ENCODE measurements at places on chromosomes 2 and 18.

DNA sequence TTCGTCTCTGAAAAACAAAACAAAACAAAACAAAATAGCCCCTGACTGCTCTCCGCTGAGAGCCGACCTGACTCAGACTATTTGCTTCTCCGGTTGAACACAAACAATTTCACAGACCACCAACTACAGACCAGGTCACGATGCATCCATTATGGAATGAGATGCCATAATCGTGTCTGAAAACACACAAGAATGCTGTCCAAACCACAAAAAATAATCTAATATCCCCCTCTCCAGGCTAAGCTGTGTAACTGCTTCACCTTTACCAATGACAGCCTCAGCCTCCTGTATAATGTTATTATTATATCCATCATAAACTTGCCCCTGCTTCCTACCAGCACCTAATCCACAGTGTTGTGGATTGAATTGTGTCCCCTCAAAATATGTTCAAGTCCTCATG is 114.7 kb downstream of the DNAH6 start:
- no peak for DNase-seq

DNA sequence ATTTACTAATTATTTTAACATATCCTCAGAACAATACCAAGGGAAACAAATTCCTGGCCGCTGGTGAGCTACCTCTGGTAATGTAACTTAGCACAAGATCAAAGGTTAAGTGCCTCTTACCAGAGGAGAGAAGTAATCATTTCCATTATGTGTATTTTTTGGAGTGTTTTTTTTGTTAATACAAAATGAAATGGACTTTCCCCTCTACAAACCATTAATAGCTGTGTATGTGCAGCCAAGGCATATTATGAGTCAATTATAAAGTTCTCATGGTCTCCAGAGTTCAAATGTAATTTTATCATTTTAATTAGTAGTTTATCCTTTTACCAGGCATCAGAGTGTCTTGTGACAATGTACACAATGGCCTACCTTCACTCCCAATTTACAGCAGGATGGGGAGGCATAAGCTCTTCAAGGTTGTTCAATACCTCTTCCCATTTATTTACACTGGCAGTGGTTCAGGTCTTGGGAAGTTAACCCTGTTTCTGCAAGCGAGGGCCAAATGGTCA is 242.2 kb downstream of the TGIF1 start:
- DNase-seq, result no peak

DNA sequence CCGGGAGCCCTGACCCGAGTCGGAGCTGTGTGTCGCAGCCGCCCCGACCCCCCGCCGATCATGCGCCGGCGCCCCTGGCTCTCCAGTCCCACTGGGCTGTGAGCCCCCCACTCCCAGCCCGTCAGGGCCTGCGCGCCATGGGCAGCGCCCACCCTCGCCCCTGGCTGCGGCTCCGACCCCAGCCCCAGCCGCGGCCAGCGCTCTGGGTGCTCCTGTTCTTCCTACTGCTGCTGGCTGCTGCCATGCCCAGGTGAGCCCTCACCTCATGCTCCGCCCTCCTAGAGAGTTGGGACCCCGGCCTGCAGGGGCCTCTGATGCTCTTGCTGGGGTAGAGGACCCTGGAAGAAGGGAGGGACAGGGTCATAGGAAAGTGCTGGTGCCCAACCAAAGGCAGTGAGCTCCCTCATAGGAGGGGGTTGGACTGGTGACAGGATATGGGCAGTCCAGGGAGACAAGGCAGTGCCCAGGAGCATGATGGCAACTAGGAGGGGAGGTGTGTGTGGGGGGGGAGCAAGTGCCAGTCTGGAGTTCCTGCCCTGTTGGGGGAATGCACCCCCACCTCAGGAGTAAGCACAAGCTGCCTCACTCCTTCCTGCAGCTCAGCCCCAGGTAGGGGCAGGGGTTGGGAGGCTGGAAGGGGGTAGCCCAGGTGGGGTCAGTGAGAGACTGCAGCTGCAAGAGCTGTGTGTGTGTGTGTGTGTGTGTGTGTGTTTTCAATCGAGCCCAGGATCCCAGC is 375 bp downstream of the WNT10A start:
- no peak for DNase-seq

GRCh38 chr2:39584283-39584965 is 81.3 kb upstream of the TMEM178A start:
- no peak for DNase-seq

DNA sequence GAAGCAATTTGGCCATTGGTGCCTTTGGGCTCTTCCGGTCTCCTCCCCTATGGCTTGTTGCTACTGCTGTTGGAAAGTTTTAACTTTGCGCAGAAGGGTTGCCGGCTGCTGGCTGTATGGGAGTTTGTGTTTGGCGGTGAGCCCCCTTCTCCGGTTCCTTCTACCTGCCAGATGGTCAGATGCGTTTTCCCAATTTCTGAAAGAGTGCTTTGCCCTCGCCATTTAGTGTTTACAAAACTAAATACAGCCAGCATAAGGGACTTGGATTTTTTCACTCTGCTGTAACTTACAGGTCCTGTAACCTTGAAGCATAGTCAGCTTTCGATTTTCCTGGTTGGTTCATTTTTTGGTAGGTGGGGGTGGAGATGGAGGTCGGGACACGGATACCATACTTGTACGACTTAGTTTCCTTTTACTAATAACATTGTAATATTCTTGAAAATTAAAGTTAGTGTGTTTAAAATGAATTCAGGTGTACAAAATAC is 604 bp downstream of the COQ10B start:
- no peak for DNase-seq

- no peak for DNase-seq
Observed at GRCh38 chr18:61323951-61324350, 9.3 kb upstream of the CDH20 start.

- DNase-seq, result no peak
Observed at GRCh38 chr2:121263996-121264715, 20.8 kb downstream of the TFCP2L1 start.

DNA sequence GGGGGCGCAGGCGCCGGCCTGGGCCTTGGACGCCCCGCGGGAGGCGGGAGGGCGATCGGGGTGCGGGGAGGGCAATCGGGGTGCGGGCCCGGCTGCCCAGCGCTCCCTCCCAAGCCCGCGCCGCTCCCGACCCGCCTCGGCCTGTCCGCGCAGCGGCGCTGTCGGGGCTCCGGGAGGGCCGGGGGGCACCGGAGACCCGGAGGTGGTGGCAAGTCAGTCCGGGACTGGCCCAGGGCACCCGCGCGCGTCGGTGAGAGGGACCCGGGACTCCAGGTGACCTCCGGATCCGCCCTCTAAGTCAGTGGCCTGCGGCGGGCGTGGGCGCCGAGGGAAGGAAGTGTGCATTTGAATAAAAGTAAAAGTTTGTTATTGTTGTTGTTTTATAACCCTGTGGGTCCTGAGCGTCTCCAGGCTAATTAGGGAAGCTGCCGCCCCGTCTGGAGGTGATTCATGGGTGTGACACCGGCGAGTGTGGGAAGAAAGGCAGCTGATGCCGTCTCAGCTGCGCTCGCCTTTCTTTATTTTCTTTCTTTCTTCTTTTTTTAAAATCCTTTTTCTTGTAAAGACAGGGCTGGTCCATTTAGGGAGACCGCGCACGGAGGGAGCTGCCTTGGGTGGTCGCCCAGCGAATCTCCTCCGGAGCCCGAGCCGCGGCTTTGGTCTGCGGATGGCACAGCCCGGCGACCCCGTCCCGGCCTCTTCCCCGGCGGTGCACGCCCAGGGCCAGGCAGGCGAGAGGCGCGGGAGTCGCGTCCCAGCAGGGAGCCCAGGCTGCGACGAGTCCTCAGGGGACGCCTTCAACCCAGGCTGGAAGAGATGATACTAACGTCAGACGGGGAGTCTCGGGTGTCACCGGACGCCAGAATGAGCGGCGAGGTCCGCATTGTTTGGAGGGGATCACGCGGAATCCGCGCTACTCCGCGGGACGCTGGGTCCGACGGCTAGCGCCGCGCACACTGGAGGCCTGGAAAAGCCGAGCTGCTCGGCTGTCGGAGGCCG is 627 bp upstream of the CRACDL start:
- DNase-seq, result peak; percentile 21

DNA sequence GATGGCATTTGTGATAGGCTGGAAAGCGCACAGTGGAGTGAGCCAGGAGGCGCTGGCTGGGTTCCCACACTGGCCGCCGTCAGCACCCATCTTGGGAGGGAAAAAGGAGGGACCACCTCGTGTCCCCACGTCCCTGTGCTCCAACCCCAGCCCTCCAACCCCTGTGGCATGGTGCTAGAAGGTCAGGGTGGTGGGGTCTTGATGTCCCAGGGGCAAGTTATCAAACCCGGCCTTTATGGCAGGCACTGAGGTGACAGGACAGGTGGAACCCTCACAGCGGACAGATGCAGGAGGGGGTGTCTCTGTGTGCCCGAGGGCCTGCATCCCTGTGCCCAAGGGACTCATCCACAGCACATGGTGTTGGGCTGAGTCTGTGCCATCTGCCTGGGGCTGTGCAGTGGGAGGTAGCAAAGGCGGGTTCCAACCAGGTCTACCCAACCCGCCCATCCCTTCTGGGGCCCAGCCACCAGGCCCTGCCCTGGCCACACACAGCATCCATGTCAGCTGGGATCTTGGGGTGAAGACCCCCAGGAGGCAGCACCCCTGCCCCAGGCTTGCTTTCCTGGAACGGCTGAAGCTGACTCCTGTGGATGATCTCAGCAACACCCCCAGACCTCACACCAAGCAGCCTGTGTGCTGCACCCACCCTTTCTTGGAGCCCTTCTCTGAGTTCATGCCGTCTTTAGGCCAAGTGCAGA is 246.1 kb downstream of the NDUFA10 start:
- DNase-seq, result no peak

- no peak for DNase-seq
Observed at GRCh38 chr2:209696836-209697711, 74.6 kb upstream of the UNC80 start.

- no peak for DNase-seq
Observed at GRCh38 chr18:66646609-66647008, 42.7 kb upstream of the CDH19 start.

DNA sequence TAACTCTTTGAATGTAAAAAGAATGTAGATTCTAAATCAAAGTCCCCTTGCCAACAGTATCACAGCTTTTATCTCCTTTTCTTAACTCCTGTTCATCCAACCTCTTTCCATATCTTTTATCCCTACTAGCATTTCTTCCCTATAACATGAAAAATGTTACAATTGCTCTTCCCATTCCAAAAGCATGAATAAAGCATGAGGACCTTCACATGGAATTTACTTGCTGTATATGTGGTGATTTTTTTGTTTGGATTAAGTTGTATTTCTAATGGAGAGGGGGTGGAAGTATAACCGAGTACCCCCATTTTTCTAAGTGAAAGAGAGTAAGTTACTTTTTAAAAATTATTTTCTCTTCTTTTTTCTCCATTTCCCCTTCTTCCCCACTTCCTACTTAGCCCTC is 94.9 kb upstream of the RBBP8 start:
- no peak for DNase-seq

GRCh38 chr18:27985832-27986231 is 191.1 kb downstream of the CDH2 start:
- DNase-seq, result no peak

GRCh38 chr18:72372076-72372475 is 172.1 kb downstream of the CBLN2 start:
- DNase-seq, result no peak

GRCh38 chr2:217223222-217223930 is 363.5 kb upstream of the TNP1 start:
- DNase-seq, result no peak

GRCh38 chr2:140242889-140243288 is 1462.7 kb upstream of the NXPH2 start:
- DNase-seq, result no peak

DNA sequence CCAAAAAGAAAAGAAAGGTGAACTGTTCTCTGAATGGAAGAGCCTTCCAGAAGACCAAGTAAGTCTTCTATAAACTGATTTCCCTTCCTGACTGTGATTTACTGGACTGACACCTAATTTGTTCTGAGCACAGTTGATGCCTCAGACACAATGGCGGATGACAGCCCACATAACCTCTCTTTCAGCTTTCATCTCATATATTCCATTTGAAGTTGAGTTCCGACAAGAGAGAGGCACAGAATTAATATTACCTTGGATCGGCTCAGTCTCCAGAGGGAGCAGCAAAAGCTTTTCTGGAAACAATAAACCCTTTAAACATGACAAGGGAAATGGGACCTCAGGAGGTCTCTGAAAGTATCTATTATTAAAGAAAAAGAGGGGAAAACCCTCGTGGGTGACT is 638.7 kb upstream of the SETBP1 start:
- DNase-seq, result no peak

DNA sequence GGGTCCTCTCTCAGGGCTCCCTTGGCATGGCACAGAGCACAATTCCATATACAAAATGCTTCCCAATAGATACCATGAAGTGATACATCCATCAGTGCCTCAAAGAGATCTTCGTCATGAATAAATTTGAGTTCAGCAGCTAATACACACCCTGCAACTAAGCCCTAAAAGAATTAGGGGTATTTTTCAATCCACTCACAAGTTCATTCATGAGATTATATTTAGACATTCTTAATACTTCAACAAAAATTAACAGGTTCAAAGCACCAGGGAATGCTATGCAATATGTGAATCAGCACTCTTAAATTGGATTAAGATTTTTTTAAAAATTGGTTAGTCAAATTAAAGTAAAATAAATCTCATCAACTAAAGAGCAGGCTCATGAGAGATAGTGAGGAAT is 79.7 kb downstream of the PID1 start:
- DNase-seq, result no peak

- no peak for DNase-seq
Observed at GRCh38 chr2:14134771-14135170, 497.7 kb upstream of the LRATD1 start.

DNA sequence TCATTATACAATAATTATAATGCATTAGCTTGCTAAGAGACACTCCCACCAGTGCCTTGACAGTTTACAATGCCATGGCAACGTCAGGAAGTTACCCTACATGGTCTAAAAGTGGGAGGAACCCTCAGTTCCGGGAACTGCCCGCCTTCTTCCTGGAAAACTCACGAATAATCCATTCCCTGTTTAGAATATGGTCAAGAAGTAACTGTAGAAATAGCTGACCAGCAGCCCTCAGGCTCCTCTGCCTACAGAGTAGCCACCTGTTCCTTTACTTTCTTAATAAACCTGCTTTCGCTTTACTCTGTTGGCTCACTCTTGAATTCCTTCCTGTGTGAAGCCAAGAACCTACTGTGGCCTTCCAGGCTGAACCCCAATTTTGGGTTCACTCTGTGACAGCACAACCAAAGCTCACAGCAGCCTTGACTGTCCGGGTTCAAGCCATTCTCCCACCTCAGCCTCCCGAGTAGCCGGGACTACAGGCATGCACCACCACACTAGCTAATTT is 20.0 kb upstream of the PTPN2 start:
- DNase-seq, result no peak

DNA sequence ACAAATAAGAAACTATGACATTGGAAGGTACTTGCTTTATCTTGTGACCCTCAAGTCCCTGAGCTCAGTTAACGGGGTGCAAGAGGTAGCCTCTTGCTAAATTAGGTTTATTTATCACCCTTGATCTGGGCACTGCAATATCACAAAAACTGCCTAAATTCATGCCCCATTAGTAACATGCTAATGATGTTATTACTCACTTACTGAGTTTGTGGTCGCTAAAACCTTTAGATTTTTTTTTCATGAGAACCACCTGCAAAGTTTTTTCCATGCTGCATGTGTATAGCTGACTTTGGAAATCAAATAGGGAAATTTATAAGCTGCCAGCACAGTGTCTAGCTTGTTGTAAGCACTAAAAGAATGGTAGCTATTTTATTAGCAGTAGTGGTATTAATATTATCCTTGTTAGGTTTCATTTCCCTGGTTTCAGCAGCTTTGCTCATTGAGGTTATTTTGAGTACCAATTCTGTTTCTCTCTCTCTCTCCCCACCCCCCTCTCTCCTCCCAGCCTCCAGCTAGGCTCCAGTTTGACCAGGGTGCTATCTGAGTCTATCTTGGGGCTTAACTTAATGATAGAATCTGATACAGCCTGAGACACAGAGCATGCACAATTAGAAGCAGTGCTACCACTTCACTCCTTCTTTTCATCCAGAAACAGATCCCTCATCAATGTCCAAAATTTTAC is 88.7 kb upstream of the ATP8B1 start:
- DNase-seq, result no peak

Measured in memory B cell (primary cell).